ENCODE measurements at places on chromosomes 16 and 17.

DNA sequence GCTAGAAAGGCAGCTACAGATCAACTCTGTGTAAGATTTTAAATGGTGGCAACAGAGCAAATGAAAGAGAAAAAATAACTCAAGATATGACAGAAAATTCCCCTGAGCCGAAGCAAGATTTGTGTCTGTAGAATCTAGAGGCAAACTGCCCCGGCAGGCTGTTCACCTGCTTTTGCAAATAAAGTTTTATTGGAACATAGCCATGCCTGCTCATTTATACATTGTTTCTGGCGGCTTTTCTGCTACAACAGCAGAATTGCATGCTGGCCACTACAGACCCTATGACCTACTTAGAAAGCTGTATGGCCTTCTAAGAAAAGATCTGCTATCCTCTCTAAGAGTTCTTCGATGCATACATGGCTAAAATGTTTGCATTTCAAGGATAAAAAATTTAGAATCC lies 119.5 kb downstream of the SALL1 start:
- no peak for DNase-seq

DNA sequence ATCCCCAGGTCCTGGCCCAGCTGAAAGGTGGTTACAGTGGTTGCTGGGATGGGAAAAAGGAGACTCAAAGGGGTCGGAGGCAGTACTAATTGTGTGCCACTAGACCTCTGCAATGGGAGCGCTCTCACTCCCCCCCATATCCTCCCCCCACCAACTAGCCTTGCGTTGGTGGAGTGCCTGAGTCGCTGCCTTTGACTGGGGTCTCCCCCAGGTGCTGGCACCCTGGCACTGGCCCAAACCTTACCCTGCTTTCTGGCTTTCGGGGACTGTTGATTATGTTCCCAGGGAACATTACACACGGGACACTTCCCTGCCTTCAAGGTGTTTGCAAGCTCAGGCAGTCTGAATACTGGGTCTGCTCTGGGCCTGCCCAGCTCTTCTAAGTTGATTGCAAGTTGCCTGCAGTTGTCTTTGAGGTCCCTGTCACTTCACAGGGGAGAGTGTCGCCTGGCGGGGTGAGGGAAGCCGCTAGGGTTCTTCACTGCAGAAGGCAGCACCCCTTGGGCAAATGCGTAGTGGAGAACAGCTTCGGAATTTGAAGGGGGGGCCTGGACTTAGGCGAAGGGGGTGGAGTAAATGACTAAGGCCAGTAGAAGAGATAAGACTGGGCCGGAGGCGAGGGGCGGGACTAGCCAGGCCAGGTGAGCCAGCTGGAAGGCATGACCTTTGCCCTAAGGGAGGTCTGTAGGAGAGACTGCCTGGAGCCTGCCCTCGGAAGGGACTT lies 98.0 kb downstream of the RAB11FIP4 start:
- DNase-seq = no peak

GRCh38 chr17:8701754-8702153 lies 42.9 kb downstream of the CCDC42 start:
- DNase-seq = no peak

DNA sequence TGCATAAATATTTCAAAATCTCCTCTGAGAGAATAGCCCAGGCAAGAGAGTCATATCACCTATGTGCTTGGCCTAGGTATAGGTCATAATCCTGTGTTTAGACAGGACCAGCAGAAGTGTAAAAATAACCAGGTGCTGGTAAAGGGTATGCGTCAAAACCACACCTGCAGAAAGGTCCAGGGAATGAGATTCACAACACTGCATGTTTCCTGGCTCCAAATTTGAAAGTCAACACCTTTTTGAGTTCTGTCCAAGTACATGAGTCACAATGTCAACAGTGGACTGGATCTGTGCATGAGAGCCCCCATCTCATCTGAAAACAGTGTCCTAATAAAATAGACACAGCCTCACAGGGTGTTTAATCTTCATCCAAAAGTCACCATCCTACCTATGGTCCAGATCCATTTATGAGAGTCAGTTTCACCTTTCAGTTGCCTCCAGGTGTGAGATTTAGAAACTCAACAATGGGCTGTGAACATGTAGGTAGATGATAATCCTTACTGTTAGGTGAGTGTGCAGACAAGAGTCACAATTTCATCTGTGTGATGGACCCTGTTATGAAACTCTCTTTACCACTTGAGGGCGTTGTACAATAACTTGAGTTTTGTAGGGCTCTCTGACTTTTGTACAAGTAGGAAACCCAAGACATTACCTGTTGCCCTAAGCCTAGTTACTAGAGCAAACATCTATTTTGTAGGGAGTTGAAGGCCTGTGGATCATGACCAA lies 2100.7 kb downstream of the TP53TG3F start:
- no peak for DNase-seq

- DNase-seq = no peak
These were observed 160.3 kb upstream of the RPH3AL start for GRCh38 chr17:512926-513325.

GRCh38 chr17:8275421-8276290 lies 12.8 kb upstream of the RANGRF start:
- DNase-seq = no peak

DNA sequence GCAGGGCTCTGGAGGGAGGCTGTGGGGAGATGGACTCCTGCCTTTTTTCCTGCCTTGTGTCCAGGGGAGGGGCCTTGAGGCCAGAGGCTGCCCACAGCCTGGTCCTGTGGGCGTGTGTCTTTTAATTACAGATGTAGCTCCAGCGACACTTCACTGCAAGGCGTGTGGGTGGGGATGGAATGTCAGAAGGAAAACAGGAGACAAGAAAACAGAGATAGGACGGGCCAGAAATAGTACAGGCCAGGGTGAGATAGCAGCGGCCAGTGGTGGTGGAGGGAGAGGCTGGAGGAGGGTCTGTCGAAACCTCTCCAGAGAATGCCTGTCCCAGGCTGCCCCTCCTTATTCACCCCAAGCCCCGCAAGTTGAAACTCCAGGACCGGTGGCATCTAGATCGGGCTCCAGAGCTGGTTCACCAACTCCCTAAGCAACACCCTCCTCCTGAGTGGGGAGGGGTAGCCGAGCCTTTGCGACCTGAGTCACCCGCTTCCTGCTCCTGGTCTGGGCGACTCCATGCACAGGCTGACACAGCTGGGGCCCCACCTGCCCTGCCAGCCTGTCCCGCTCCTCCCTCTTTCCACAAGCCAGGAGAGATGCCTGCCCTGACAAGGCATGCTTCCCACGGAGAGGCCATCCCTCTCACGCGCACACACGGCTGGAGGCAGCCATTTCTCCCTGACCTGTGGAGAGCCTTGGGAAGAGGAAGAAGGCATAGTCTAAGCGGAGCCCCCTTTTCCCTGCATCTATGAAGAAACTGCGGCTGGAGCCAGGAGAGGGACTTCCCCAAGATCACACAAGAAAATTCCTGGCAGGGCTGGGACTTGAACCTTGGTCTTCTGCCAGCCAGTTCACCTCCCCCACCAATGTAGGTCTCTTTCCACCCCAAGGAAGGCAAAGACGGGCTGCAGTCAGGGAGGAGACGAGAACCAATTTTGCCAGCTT lies 6.6 kb upstream of the JUP start:
- no peak for DNase-seq

- DNase-seq = no peak
These were observed 59.7 kb downstream of the IL21R start for GRCh38 chr16:27461483-27462171.

- DNase-seq = no peak
These were observed at the start of gene LPCAT2 for GRCh38 chr16:55508941-55509931. Gene LPCAT2, plus strand, starts transcription at chr16:55509072. Its CDS starts 110 bp downstream, at chr16:55509182.

DNA sequence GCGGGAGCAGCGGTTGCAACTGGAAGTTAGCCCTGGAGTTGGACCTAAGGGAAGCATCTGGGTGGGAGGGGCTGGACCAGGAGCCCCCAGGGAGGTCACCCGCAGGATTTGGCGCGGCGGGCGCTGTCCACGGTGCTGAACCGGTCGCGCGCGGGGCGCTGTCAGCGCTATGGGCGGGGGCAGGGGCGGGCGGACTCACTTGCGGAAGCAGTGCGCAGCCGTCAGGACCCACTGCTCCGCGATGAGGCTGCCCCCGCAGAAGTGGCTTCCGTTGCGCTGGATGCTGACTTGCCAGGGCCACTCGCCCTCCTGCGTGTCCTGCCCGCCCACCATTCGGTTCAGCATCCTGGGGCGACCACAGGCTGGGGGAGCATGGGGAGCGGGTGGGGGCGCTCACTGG lies 4.5 kb downstream of the PRSS27 start:
- DNase-seq = no peak

All from esophagus muscularis mucosa (tissue), 4 donors.